ENCODE measurements at places on chromosomes 13 and 19.

GRCh38 chr19:58556622-58557220 is 1.7 kb downstream of the UBE2M start:
- no peak for DNase-seq

GRCh38 chr13:97341135-97341534 is 92.8 kb upstream of the RAP2A start:
- no peak for DNase-seq

DNA sequence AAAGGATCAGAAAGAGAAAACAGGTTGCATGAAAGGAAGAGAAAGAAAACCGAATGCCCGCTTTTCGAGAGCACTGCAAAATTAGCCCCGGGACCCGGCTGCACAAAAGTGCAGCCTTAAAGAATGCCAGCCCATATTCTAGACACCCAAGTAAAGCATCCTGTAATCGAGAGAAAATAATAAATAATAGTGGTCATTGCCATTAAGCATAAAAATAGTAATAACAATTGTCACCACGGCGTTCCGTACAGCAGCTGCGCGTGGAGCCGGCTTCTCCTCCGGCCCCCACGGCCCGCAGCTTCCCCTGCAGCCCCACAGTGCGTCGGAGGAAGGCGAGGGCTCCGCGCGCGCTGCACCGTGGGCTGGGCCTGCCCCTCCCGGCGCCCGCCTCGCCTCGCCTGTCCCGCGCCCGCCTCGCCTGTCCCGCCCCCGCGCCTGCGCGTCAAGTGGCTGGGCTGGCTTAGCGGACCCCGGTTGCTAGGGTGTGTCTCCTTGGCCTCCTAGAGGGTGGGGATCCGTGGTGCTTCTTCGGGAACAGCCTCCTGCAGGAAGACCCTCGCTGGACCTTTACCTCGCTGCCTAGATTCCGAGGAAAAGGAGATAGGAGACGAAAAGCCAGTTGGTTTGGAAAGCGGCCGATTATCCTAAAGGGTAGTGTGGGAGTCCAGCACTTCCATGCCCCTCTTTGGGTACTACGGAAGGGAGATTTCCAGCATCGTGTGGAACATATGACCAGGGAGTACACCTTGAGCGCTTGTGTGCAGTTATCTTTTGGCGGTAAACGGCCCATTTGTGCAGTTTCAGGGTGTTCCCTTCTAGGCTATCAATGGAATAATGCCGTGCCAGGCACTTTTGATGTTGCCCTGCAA is at the start of gene LRRC63:
Gene LRRC63, plus strand, starts transcription at position 446 of the 869 bp plus-strand sequence. CDS start 1,107 bp downstream, outside the sequence.
- peak; percentile 58 for DNase-seq

- no peak for DNase-seq
Observed at GRCh38 chr13:71018995-71019394, 848.0 kb downstream of the DACH1 start.

DNA sequence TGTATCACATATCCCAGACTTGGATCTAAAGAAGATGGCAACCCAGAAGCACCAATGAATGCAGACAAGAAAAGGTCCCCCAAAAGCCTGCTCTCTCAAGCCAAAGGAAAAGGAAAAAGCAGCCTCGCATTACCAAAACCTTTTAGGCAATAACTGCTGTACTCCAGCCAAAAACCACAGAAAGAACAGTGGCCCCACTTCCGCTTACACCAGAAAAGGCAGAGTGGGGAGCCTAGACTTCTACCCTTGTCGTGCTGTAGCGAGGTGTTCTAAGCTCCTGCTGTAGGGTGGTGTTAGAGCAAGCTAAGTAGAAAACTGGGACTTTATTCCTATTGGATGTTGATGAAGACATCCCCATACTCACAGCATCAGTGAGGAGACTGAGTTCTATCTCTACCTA is 244.0 kb upstream of the RXFP2 start:
- DNase-seq: no peak

- DNase-seq: no peak
Observed at GRCh38 chr13:21461131-21461530, 2.0 kb upstream of the ZDHHC20 start.

- DNase-seq: no peak
Observed at GRCh38 chr13:36685927-36686326, 12.1 kb downstream of the SERTM1 start.

- no peak for DNase-seq
Observed at GRCh38 chr13:72180253-72180952, 313.4 kb upstream of the DACH1 start.

DNA sequence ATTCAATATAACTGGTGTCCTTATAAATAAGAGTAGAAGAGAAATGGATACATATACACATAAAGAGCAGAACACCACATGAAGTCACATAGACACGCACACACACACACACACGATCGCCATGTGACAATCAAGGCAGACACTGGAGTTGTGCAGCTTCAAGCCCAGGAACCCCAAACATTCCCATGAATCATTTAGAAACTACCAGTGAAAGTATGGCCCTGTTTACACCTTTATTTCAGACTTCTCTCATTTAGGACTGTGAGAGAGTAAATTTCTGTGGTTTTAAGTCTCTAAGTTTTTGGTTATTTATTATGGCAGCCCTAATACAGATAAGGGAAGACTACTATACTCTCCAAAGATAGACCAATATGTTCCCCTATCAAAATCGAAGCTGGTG is 20.4 kb upstream of the TNFSF13B start:
- DNase-seq: no peak

GRCh38 chr19:18206018-18206417 is 2.2 kb upstream of the RAB3A start:
- DNase-seq: no peak

DNA sequence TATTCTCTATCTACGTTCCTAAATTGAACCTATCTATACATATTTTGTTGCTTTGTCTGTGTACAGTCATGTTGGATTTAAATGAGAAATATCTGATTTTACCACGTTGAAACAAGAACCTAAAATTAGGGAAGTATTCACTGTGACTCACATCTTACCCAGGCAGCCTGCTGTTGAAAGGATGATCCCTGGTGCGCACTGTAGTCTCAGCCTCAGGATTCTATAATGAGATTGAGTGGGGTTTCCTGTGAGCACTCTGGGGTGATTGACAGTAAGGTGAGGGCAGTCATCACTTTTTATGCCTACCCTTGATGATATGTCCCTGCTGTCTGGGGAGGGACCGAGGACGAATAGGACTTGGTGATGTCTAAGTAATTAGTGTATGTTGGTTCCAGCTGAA is 35.4 kb downstream of the PCCA start:
- DNase-seq: no peak

GRCh38 chr19:8004723-8005513 is 523 bp downstream of the ELAVL1 start:
- DNase-seq: no peak

- DNase-seq: no peak
Observed at GRCh38 chr13:72645521-72645920, 81.9 kb downstream of the MZT1 start.

DNA sequence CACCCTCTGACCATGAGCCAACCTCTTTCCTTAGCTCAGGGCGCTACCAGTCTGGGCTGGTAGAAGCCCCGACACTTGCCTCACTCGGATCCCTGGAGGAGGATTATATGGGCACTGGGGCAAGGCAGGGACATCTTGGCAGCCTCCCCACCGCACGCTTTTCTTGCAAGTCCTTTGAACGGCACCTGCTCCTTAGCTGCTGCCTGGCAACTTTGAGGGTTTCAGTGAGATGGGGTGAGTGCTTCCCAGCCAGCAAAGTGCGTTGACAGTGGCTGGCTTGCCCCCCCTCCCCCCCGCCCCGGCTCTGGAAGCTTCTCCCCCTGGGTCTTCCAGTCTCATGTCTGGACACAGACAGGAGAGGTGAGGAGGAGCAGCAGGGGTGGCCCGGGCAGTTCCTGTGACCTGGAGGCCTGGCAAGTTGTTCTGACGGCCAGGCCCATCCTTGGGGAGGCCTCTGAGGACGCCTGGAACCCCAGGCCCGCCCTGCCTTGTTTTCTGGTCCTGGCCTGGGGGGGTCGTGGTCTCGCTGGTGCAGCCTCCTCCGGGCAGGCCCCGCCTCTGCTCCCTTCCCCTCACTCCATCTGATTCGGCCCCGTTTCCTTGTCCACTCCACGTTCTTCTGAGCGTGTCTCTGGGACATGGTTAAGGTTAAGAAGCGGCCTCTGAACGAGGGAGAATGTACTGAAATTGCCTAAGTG is 75.2 kb downstream of the ATP11A start:
- DNase-seq: no peak

- no peak for DNase-seq
Observed at GRCh38 chr19:4547303-4548237, 7.7 kb upstream of the LRG1 start.

- no peak for DNase-seq
Observed at GRCh38 chr13:43933378-43933777, 53.7 kb downstream of the LACC1 start.

- no peak for DNase-seq
Observed at GRCh38 chr19:695352-695949, at the start of gene PRSS57. PRSS57 (minus strand) TSS chr19:695452; CDS start chr19:695430, 22 bp downstream.

- no peak for DNase-seq
Observed at GRCh38 chr19:1495799-1496713, 5.1 kb downstream of the REEP6 start.

DNA sequence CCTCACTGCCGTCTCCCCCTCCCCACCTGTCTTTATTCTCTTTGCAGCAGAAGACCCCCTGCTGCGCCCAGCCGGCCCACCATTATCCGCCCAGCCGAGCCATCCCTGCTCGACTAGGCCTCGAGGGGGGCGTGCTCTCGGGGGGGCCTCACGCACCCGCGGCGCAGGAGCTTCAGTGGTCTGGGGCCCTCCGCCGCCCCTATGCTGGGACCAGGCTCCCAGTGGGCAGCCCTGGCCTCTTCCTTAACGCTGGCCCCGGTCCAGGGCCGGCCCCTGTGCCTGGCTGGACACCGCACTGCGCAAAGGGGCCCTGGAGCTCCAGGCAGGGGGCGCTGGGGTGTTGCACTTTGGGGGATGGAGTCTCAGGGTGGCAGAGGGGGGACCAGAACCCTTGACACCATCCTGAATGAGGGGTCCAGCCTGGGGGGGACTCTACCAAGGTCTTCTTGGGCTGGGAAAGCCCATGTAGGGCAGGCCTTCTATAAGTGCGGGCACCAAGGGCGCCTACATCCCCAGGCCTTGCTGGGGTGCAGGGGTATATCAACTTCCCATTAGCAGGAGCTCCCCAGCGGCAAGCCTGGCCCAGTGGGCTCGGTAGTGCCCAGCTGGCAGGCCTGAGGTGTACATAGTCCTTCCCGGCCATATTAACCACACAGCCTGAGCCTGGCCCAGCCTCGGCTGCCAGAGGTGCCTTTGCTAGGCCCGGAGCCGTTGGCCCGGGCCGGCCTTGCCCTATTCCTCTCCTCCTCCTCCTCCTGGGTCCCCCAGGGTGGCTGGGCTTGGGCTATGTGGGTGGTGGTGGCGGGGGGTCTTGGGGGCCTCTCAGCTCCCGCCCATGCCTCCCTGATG is 4.9 kb downstream of the TMED1 start:
- DNase-seq: no peak

DNA sequence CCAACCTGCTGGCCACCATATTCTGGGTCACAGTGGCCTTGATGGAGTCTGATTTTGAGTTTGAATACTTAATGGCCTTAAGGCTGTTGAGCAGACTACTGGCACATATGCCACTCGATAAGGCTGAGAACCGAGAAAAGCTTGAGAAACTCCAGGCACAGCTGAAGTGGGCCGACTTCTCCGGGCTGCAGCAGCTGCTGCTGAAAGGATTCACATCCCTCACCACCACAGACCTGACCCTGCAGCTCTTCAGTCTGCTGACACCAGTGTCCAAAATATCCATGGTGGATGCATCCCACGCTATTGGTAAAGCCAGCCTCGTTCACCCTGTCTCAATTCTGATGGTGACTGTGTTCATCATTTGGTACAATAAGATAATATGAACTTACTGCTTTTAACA is 77.5 kb downstream of the ZAR1L start:
- no peak for DNase-seq

GRCh38 chr19:42255766-42256745 is 1.1 kb upstream of the ERF start:
- no peak for DNase-seq

- DNase-seq: no peak
Observed at GRCh38 chr13:79450110-79450509, 30.8 kb upstream of the NDFIP2 start.

DNA sequence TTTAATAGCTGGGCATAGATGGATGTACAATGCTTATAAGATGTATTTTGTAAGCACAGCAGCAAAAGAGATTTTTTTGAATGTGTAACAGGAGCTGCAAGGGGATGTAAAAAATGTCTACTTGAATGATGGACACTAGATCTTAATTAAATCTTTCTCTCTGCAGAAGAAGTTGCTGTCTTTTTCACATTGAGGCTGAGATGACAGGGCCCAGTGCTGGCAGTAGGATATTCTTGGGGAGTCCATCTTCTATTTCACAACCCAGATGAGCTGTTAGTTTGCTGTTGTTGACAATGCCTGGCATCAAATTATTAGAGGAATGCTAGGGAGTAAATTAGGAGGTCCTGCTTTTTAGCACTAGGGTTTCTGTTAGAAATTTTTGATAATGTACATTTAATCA is 698.7 kb downstream of the SLITRK5 start:
- DNase-seq: no peak

- no peak for DNase-seq
Observed at GRCh38 chr19:46824890-46825730, 25.5 kb downstream of the AP2S1 start.

DNA sequence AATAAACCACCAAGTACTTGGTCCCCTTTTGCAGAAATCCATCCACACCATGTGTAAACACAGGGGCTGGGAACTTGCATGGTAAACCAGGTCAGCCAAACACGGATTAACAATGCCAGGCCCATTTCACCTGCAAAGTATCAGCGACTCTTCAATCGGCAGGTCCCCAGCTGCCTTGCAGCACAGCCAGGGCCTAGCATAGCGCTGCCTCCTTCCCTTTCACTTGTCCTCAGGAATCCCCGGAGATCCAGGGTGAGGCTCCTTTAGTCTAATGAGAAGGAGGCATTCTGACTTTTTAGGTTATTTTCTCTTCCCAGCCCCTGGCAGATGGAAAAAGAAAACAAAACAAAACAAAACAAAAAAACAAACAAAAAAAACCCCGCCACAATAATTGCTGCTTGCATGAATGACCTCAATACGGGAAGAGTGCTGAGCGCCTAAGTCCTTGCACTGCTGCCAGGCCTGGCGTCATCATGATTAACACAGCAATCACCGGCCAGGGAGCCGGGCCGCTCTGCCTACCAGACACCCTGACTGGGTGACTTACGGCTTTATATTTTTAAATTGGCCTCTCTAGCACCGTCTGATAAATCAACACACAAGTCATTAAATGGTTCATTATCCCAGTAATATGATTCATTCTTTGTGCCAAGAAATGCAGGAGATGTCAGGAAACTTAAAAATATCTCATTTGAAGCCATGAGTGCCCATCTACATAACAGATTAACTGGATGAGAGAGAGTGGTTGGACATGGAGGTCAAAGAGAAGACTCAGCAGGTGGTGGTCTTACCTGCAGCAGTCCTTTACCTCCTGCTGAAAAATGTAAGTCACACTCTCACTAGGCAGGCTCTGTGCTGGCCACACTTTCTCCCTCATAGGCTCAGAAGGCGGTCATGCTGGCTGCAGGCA is 692.7 kb downstream of the UQCRFS1 start:
- DNase-seq: no peak

DNA sequence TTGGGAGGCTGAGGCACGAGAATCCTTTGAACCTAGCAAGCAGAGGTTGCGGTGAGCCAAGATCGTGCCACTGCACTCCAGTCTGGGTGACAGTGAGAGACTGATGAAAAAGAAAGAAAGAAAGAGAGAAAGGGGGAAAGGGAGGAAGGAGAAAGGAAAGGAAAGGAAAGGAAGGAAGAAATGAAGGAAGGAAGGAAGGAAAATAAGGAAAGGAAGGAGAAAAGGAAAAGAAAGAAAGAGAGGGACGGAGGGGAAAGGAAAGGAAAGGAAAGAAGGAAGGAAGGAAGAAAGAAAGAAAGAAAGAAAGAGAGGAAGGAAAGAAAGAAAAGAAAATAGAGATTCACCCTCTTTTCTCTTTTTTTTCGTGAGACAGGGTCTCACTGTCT is 8.7 kb downstream of the PDE4A start:
- DNase-seq: no peak

- DNase-seq: peak; percentile 62
Observed at GRCh38 chr19:16062789-16063188, 13.5 kb upstream of the TPM4 start.
